T follicular helper cell (primary cell): ENCODE measurements at places on chromosomes 12 and 14.

DNA sequence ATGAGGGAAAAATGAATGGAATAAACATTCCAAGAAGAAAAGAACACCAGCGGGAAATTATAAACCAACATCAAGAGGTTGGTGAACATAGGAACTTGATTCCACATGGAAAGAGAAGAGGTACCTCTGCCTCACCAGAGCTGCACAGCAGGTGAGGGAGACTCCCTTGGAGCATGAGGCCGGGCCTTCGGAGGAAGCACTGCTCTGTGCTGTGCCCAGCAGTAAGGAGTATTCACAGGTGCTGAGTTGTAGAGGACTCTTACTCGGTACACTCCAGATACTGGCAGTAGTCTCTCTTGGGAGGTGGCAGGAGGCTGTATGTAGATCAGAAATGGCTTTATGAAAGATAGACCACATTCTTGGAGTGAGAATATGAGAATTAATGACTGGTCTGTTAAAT is 76.0 kb downstream of the NPAS3 start:
- DNase-seq: no peak

GRCh38 chr12:40034156-40034555 is 71.7 kb downstream of the SLC2A13 start:
- DNase-seq: no peak

- DNase-seq: no peak
These were observed 186.1 kb downstream of the FOXG1 start for GRCh38 chr14:28952666-28953065.

DNA sequence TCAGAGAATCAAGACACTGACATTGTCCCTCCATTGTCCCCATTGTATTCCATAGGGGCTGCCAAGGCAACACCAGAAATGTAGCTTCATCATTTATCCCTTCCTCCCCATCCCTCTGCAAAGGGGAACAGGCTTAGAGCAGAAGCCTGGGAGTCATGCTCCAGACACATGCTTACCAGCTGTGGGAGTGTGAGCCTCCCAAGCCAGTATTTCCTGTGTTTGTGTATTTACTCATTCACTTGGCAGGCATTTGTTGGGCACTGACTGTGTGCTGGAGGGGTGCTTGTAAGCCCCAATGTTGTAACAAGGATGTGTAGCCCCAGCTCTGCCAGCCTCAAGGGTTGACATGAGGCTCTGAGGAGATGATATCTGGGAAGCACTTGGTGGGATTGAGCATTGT is 46.0 kb upstream of the TCL1A start:
- no peak for DNase-seq

GRCh38 chr12:45633733-45634132 is 95.8 kb upstream of the ARID2 start:
- DNase-seq: no peak
